ENCODE measurements at places on chromosomes 7 and 10.

DNA sequence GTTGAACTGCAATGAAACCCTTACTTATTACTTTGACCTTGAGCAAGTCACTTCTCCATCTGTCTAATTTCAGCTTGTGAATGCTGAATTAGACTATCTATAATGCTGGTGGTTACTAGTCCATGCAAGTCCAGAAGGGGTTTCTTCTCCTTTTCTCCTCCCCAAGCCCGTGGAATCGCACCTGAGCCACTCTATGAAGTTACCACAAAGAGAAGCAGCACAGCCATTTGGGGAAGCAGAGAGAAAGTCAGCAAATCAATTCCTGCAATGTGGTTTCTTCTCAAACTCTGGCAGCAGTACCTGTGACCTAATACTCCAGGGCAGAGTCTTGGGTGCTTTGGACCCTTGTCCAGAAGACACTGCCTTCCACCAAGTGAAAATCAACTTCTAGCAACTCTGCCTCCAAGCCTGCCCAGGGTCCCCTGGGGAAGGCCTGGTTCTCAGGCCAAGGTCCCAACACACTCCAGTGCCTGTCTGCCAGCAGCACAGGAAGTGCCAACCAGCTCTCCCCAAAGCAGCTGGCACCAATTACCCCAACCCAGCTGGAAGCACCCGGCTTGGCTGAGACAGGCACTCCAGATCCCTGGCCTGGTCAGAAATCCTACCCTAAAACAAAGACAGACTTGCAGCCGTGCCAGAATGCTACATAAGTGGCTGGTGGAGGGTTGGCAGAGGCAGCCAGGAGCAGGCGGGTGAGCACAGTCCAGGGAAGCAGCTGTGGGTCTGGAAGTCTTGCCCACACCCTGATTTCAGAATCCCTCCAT, 200.3 kb downstream of the LSM5 start:
- no peak for DNase-seq

DNA sequence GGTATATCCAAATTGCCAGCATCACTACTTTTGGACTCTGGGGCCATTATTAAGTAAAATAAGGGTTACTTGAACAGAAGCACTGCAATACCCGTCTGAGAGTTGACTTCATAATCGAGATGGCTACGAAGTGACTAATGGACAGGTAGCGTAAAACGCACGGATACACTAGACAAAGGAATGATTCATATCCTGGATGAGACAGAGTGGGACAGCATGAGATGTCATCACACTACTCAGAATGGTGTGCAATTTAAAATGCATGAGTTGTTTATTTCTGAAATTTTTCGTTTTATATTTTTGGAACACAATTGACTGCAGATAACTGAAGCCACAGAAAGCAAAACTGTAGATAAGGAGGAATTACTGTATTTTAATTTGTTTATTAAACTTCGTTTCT, 421.5 kb upstream of the LRGUK start:
- no peak for DNase-seq

- peak; percentile 42 for DNase-seq
Observed at GRCh38 chr10:27223964-27224363, 16.6 kb downstream of the ACBD5 start.

DNA sequence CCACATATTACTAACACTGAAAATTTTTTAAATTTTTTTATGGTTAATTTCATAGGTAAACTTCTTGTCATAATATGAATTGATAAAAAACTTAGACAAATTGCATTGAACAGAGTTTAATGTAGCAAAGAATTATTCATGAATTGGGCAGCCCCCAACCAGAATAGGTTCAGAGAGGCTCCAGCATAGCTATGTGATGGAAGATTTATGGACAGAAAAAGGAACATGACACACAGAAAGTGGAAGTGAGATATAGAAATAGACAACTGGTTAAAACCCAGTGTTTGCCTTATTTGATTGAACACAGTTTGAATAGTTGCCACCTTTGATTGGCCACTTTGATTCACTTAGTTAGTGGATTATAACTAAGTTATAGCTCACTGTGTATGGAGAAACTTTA, 87.2 kb downstream of the AHR start:
- DNase-seq, result no peak

DNA sequence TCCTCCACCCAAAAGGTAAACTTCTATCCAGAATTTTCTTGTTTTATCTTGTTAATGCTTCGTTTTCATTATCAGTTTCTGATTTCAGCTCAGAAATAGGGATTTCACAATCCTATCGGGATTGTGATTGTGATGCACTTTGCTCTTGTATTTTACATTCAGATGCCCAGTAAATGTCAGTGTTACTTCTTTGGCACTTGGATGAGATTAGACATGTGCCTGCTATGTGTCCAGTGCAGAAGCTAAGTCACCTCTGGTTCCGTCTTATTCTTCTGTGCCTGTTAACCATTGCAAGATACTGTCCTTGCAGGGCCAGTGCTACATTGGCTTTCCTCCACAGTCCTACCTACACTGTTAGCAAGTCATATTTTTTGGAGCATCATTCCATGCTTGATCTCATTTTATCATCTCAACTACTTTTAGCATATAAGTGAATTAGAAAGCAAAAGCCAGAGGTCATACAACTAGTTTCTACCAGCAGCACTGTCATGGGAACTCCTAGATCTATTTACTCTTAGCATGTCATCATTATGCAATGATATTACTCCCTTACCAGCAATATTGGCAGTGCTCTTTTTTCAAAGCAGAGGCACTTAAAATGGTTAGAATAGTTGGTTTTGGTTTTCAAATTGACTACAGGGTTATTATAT, 26.7 kb downstream of the ZNF277 start:
- no peak for DNase-seq

GRCh38 chr7:39527951-39528350, 38.3 kb upstream of the YAE1 start:
- DNase-seq, result no peak

- no peak for DNase-seq
Observed at GRCh38 chr7:149027055-149027454, 1.2 kb downstream of the PDIA4 start.

- DNase-seq, result no peak
Observed at GRCh38 chr10:19469521-19469920, 346.7 kb upstream of the PLXDC2 start.

GRCh38 chr7:151820491-151821105, 56.3 kb downstream of the PRKAG2 start:
- DNase-seq, result no peak
